ENCODE measurements at places on chromosomes 5 and 9. TPM values are rescaled to one million over a fixed set of nuclear protein-coding genes. Genes with fewer than 3 reads are reported as not detected.

Gene CDC25C
- 5.1 TPM for total RNA-seq

Gene ADAMTS2
- total RNA-seq = 32.0 TPM

Gene COL15A1
- 107 TPM for total RNA-seq

Gene S1PR3
- total RNA-seq = 77.5 TPM

Gene YIPF5
- total RNA-seq = 50.6 TPM

Gene DOCK8
- 26.6 TPM for total RNA-seq

Gene NDUFA8
- 40.6 TPM for total RNA-seq

Gene ACTBL2
- total RNA-seq = not detected

Gene GRM6
- not detected for total RNA-seq

Gene ZNF462
- total RNA-seq = 61.2 TPM

Gene TMOD1
- 17.2 TPM for total RNA-seq

Gene LVRN
- 2.6 TPM for total RNA-seq

Gene TMEM232
- total RNA-seq = 7.3 TPM

Gene TMEM167A
- total RNA-seq = 51.4 TPM

Gene CCNO
- 5.3 TPM for total RNA-seq
